CD4-positive, alpha-beta T cell treated with Interleukin-17A for 4 hours (primary cell): ENCODE measurements at places on chromosomes 2 and 18.

GRCh38 chr2:239015218-239015900, 167.5 kb downstream of the TWIST2 start:
- no peak for DNase-seq

GRCh38 chr18:76697441-76697901, 124.9 kb upstream of the ZNF236 start:
- DNase-seq = no peak

- DNase-seq = no peak
Measured at GRCh38 chr2:136917411-136917881, 152.1 kb downstream of the THSD7B start.

- peak; percentile 50 for DNase-seq
Measured at GRCh38 chr2:38740851-38741731, 10.1 kb downstream of the SRSF7 start.

GRCh38 chr2:229914171-229914570, 7.6 kb downstream of the TRIP12 start:
- no peak for DNase-seq

GRCh38 chr2:210007895-210008294, 5.5 kb downstream of the RPE start:
- DNase-seq = no peak

GRCh38 chr2:237324405-237324831, 89.5 kb downstream of the COL6A3 start:
- DNase-seq = no peak

DNA sequence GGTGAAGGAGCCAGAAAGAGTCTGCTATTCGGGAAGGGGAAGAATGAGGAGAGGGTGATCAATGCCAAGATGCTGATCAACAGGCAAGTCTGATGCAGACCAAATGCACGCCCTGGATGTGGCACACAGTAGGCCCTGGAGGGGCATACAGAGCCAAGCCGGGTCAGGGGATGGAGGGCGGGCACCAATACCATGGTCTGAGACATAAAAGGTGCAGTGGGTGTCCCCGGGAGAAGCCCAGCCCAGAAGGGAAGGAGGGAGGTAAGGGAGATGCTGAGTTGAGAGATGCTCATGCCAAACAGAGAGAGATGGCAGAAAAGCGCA, 66.6 kb upstream of the ID2 start:
- no peak for DNase-seq

- DNase-seq = no peak
Measured at GRCh38 chr18:33375829-33376228, 64.7 kb downstream of the CCDC178 start.

DNA sequence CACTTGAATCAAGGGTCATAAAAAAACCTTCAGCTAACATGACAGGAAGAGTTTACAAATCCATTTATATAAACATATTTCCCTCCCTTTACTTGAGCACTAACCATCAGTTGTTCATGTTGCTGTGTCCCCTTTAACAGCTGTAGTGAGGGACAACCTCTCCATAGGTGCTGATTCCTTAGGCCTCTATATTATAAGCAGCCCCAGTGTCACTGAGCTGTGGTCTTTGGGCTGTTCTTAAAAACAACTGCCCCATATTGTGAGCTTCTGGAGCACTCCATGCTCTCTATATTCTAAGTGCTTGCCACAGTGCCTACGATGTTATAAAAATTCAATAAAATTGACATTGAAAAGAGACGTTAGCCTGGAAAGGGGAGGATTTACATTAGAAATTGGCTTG, 175.3 kb downstream of the ZNF385B start:
- DNase-seq = no peak

DNA sequence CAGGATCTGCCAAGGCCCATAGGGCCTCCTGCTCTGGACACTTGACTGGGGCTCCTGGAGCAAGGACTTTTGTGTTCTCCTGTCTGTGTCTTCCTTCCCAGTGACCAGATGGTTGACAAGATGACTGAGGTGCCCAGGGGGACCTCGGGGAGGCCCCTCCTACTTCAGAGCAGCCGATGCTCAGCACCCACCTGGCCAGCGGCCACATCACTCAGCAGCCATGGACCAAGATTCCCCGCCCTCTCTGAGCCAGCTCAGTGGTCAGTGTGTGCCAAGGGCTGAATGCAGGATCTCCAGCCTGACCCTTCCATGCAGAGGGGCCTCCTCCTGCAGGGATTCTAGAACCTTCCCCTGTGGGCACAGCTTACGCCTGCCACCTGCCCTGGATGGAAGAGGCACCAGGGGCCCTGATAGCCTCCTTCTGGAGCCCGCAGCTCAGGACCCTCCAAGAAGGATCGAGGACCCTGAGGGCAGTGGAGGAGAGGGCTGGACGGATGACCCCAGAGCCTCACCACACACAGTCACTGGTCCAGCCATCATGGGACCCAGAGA, 87.4 kb upstream of the GPC1 start:
- no peak for DNase-seq

DNA sequence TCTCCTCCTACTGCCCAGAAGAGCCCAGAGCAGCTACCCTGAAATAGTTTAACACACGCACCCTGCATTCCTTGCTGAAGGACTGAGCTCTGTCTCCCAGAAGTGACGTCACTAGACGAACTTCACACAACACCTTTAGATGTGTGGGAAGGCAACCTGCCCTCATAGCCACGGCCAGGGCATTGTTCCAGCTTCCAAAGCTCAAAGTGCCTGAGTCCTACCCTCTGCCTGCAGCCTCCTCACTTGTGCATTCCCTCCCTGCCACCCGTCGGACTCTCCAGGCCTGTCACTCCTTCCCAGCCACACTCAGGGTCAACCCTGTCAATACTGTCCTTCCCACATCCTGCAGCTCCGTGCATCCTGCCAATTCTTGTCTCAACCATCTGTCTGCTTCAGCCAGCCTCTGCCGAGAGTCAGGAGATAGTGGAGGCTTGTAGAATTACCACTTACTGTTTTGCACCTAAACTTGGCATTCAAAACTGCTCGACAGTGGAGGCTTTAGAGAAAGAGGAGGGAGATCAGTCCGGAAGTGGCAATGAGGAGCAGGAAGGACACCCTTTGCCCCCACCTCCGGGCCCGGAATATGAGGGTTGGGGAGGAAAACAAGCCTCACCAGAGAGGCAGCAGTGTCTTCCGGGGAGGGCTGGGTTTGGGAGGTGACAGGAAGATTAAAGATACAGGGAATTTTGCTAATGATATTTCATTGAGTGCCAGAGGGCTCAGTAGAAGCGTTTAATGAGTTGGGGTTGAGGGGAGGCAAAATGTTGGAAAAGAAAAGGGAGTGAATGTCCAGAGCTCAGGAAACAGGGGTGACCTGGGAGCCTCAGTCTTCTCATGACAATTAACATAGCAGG, 72.3 kb upstream of the ATG16L1 start:
- no peak for DNase-seq

DNA sequence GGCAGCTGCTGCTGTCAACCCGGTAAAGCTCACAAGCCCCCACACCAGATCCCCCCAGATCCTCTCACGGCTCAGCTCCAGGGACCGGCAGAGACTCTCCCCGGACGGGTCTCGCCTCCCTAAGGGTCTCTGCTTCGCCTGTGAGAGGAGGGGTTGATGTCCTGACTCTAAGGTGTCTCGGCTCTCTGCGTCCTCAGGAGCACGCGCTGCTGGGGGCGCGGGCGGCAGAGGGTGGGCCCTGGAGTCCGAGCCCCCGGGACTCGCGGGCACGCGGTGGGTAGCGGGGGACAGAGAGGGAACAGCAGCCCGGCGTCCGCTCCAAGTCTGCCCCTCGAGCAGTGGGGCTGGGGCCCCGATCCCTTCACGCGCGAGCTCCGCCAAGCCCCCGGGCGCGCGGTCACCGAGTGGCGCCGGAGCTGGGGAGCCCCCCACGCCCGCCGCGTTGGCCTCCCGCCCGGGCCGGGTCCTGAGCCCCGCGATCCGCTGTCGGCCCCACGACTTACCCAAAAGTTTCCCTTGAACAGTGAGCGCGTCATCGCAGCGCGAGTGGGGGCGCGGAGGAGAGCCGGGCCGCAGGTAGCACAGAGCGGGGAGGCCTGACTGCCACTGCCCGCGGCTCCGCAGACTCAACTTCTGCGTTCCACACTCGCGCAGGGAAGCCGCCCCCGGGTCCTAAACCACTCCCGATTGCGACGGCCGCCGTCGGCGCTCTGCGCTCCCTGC, at the start of gene PSTPIP2:
PSTPIP2 (minus strand) TSS at position 608 of the 723 bp plus-strand sequence; CDS start at position 536, 72 bp downstream.
- DNase-seq = peak; percentile 77

- no peak for DNase-seq
Measured at GRCh38 chr2:207279520-207279919, 113.8 kb upstream of the KLF7 start.

GRCh38 chr2:213119061-213119809, 32.2 kb downstream of the IKZF2 start:
- peak; percentile 16 for DNase-seq

DNA sequence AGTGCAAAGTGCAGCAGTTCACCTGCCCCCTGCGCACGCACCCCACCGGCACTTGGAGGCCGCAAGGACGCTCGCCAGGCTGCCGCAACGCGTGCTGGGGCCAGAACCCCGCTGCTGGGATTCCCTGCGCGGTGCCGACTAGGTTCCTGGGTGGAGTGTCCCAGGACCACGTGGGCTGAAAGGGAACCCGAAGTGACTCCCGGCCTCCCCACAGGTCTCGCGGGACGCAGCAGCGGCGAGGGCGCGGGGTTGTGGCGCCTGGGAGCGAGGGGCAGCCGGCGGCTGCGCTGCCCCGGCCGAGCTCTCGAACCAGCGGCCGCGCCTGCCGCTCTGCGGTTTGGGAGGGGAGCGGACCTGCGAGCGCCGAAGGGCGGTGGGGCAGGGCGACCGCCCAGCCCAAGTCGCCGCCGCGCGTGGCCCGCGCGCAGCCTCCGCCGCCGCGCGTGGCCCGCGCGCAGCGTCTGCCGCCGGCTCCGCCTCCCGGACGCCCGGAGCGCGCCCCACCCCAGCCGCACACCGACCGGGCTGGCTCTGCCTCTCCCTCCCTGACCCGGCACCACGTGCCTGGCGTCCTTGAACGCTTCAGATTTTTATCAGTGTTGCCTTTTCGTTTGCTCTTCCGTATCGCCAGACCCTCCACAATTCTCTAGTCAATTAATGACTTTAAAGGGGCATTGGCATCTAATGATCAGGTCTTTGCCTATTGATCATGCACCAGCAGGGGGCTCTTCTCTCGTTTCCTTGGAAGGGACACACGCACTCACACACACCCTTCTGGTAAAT, at the start of gene FTCDNL1:
FTCDNL1 (minus strand) TSS at position 475 of the 783 bp plus-strand sequence. CDS start 2,230 bp downstream, outside the sequence.
- DNase-seq = peak; percentile 70

DNA sequence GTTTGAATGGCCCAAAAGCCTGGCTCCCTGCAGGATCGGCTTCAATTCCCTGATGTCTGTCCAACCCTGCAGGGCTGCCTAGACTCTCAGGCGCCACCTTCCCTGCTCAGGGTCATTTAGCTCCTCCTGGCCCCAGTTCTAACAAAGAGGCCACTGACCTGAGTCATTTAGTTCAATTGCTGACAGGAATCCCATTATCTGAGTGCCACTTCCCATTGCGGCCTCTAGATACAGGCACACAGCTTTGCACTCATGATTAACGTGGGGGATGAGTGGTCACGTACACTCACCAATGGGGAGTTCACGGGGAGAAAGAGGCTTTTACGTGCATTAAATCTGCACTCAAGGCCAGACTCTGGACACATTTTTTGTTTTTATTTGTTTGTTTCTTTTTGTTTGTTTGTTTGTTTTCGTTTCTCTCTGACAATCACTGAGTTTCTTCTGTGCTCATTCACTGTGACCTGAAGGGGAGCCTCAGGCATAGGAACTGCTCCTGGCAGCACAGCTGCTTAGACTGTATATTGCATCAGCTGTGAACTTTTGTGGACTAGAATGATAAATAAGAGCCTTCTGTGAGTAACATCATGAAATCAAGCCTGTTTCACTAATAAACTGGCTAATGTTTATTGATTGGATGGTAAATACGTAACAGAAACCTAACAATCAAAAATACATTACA, 118.9 kb upstream of the CTNNA2 start:
- no peak for DNase-seq

- DNase-seq = no peak
Measured at GRCh38 chr2:116804901-116805300, 1009.6 kb upstream of the DDX18 start.

DNA sequence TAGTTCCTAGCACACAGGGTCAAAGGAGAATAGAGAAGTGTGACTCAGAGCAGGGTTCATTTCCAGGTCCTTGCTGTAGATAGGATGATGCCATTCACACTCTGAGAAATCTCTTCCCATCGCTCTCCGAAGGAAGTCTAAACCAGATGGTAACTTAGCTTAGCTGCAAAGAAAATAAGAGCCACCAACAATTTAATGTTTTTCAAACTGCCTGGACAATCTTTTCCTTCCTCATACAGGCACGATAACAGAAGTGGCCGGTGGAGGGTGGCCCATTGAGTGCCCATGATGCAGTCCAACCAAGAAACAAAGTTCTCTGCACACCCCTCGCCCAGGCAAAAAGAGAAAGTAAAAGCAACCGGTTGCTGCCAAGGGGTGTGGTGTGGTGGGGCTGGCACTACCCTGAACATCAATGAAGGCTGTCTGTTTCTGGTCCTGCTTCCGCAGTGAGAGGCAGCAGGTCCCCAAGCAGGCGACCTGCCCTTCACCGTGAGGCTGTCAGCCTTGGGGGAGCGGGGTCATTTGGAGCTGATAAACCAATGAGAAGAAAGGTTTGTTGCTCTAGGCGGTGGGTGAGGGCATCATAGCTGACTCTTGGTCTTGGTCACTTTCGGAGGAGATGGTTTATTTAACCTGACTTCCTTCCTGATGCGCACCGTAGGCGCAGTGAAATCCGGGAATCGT, 105.6 kb upstream of the CD302 start:
- peak; percentile 66 for DNase-seq

DNA sequence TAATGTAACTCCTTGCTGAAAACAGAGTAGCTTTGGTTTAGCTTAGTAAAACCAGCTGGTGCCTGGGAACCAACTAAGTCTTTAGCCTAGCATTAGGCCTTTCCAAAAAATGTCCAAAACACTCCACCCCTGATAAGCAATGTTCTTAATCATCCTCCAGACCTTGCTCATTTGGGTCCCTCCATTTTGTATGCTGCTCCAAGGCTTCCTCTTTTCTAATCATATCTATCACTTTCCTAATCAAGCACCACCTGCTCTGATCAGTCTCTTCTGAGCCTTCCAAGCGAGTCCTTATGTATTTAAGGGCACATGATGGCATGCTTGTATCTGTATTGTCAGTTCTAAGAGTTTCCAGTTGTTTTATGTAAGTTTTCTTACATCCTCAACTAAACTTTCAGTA, 23.6 kb downstream of the THADA start:
- no peak for DNase-seq

- no peak for DNase-seq
Measured at GRCh38 chr2:157699009-157699408, 70.3 kb upstream of the ACVR1C start.

- DNase-seq = peak; percentile 52
Measured at GRCh38 chr2:12005886-12006681, 259.7 kb downstream of the LPIN1 start.

GRCh38 chr2:75055142-75055819, 96.8 kb downstream of the POLE4 start:
- DNase-seq = no peak

GRCh38 chr2:17306219-17306618, 212.0 kb downstream of the RAD51AP2 start:
- no peak for DNase-seq

GRCh38 chr2:164954954-164955701, at the start of gene SLC38A11:
TSS of gene SLC38A11 (minus strand) at chr2:164955525. CDS start at chr2:164955247, 278 bp downstream.
- DNase-seq = no peak

- peak; percentile 22 for DNase-seq
Measured at GRCh38 chr2:38572167-38572566, 30.6 kb downstream of the HNRNPLL start.
